Stimulated activated CD4-positive, alpha-beta T cell treated with anti-CD3 and anti-CD28 coated beads, Interleukin-1b, Interleukin-23, amount 100 ng/mL, for 1 hour (primary cell): ENCODE measurements at places on chromosomes 4 and X.

DNA sequence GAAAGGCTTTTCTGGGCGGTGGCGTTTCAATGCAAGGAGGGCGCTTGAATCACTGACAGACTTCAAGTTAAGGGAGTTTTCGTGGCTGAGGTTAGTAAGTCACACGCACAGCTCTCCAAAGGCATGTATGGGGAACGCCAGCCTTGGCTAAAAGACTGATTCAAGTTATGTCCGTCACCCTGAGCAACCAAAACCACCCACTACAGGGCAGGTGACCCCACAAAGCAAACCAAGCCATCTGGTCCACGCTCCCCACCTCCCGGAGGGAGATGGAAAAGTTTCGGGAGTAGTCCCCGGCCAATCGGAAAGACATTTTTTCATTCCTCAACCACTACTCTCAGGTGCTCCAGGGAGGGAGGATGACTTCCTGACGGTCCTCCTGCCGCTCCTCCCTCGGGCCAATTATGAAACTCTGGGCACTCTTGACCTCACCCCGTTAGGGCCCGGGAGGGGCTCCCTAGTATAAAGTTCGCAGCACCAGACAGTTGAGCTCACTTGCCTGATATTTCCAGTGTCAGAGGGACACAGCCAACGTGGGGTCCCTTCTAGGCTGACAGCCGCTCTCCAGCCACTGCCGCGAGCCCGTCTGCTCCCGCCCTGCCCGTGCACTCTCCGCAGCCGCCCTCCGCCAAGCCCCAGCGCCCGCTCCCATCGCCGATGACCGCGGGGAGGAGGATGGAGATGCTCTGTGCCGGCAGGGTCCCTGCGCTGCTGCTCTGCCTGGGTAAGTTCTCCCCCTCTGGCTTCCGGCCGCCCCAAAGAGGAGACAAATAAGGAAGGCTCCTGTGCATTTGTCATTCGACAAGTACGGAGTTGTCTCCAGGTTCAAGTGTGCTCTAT is at the start of gene EREG:
Gene EREG, plus strand, starts transcription at position 494 of the 840 bp plus-strand sequence. Its CDS starts 164 bp downstream, at position 658.
- no peak for DNase-seq

- DNase-seq: no peak
Observed at GRCh38 chr4:2771264-2771663, 15.1 kb upstream of the TNIP2 start.

DNA sequence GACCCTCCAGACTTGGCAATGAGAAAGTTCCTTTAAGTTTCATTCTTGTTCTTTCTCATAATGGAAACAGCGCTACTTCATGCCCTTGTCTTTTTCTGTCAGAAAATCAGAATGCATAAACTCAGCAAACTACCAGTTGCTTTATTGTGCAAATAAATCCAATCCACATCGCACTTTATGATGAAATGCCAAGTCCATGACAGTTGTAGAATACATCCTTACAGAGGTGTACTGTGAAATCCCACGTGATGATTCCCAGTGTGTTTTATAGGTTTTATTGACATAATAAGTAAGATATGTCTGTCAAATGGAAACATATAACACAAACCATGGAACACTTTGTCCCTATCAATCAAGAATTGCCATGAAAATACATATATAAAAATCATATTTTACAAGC is 295.0 kb downstream of the PCDH7 start:
- no peak for DNase-seq

DNA sequence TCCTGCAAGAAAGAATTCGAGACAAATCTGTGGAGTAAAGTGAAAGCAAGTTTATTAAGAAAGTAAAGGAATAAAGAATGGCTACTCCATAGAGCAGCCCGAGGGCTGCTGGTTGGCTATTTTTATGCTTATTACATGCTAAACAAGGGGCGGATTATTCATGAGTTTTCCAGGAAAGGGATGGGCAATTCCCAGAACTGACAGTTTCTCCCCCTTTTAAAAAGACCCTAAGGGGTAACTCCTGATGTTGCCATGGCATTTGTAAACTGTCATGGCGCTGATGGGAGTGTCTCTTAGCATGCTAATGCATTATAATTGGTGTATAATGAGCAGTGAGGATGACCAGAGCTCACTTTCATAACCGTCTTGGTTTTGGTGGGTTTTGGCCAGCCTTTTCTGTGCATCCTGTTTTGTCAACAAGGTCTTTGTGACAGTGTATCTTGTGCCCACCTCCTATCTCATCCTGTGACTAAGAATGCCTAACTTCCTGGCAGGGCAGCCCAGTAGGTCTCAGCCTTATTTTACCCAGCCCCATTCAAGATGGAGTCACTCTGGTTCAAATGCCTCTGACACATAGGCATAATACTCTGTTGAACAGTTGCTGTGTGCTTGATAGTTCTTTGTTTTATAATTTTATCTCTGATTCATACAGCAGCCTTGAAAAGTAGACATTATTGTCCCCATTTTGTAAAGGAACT is 25.8 kb downstream of the GAB1 start:
- no peak for DNase-seq

GRCh38 chr4:142535009-142535408 is 311.1 kb downstream of the INPP4B start:
- no peak for DNase-seq

DNA sequence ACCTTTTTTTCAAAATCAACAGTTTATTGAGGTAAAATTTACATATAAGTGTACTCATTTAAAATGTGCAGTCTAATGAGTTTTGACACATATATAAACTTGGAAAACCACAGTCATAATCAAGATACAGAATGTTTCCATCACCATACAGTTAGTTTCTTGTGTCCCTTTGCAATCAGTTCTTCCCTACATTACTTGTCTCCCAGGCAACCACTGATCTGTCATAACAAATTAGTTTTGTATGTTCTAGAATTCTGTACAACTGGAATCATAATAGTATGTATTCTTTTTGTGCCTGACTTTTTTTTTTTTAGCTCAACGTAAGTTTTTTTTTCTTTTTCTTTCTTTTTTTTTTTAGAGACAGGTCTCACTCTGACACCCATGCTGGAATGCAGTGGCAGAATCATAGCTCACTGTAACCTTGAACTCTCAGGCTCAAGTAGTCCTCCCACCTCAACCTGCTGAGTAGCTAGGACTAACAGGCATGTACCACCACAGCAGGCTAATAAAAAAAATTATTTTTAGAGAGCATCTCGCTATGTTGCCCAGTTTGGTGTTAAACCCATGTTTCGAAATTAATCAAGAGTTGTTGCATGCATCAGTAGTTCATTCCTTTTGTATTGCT is 26.9 kb downstream of the ARFIP1 start:
- no peak for DNase-seq

- no peak for DNase-seq
Observed at GRCh38 chrX:24207826-24208225, 58.3 kb downstream of the ZFX start.

- DNase-seq: no peak
Observed at GRCh38 chrX:107571296-107571998, 56.9 kb upstream of the PRPS1 start.

GRCh38 chr4:147345662-147346061 is 135.2 kb upstream of the EDNRA start:
- DNase-seq: no peak

- DNase-seq: no peak
Observed at GRCh38 chr4:14984448-14984847, 17.8 kb upstream of the CPEB2 start.

GRCh38 chr4:86791126-86791525 is 58.1 kb downstream of the SLC10A6 start:
- no peak for DNase-seq

DNA sequence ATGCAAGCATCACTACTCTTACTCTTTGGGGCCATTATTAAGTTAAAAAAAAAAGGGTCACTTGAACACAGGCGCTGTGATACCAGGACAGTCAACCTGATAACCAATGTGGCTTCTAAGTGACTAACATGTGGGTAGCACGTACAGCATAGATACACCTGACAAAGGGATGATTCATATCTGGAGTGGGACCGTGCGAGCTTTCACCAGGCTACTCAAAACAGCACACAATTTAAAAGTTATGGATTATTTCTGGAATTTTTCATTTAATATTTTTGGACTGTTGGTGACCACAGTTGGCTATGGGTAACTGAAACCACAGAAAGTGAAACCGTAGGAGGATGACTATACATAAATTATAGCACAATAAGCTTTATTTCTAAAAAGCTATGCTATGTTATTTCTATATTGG is 113.8 kb upstream of the STIM2 start:
- DNase-seq: no peak

DNA sequence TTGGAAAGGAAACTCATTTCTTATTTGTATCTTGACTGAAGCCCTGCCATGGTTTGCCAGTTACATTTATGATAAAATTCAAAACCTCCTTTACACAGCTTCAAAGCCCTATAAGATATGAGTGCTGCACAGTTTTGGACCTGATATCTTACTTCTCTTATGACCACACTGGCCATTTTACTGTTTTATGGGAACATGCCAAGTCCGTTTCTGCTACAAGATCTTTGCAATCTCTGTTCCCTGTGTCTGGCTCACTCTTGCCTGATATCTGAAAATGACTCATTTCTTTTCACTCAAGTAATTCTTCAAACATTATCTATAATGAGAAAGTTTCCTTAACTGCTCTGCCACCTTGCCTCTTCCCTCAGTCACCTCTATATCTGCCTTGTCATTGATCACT is 247.3 kb downstream of the SPOCK3 start:
- no peak for DNase-seq

DNA sequence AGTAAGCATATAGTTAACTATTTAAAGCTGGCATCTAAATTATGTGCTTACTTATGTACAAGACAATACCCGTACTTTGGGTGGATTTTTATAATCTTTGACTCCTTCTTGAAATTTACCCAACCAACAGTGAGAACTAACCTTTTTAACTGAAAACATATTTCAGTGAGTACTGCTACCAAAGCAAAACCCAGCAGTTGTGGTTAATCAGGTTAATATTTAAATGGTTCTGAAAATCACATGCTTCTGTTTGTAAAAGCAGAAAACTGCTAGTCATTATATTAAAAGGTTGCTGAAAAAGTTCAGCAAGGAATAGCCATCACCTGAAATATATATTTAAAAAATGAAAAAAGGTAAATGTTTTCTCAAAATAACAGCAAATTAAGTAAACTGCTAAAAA is 20.0 kb downstream of the UBE2D3 start:
- no peak for DNase-seq

- DNase-seq: no peak
Observed at GRCh38 chr4:13821522-13821921, 194.0 kb upstream of the BOD1L1 start.

DNA sequence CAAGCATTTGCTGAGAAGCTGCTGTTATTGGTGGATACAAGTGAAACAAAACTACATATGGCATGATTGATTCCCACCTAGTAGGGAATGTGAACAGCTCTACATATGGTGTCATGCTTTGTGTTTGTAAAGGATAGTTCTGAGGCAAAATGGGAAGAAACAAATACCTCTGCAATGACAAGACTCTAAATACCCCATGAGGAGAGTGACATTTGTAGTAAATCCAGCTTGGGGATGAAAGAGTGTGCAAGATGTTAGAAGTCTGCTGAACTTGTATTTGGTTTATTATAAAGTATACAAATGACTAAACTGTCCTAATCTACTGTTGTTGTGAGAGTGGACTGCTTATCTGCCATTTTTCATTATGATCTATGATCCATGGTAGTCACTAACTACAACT is 120.8 kb upstream of the HS3ST1 start:
- no peak for DNase-seq

- DNase-seq: no peak
Observed at GRCh38 chrX:35726176-35726575, 72.0 kb upstream of the MAGEB16 start.

- no peak for DNase-seq
Observed at GRCh38 chrX:64571011-64571410, 175.8 kb upstream of the MTMR8 start.

DNA sequence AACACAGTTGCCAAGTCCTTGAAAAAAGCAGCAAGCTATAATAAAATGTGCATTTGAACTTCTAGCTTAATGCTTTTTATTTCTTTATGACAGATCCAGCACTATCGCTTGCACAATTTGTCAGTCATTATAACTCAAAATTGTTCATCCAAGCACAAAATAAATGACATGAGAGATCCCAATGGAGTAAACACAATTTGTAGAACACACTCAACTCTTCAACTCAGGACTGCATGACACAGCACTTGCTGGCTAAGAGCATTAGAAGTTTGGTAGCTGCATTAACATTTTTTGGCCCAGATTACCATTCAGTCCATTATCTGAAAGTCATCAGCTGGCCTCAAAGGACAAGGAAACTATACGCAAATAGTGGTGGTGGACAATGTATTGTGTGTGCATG is 530.1 kb downstream of the INPP4B start:
- no peak for DNase-seq

DNA sequence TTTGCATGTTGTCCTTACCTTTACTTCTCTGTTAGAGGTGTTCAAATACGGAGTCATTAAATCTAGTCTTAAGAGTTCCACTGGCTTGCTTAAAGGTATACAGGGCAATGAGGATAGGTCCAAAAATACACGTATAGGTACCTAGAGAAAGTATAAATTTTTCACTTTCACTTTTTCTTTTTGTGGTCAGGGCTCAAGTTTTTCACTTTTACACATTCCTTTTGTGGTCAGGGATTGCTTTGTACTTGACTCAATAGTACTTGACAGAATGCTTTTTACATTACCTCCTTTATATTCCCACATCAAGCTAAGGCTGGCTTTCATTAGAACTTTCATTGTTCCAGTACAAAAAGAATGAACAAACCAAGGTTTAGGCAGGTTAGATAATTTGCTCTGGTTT is 21.7 kb downstream of the TMEM184C start:
- no peak for DNase-seq

GRCh38 chr4:171031338-171031737 is 781.9 kb upstream of the GALNTL6 start:
- no peak for DNase-seq

DNA sequence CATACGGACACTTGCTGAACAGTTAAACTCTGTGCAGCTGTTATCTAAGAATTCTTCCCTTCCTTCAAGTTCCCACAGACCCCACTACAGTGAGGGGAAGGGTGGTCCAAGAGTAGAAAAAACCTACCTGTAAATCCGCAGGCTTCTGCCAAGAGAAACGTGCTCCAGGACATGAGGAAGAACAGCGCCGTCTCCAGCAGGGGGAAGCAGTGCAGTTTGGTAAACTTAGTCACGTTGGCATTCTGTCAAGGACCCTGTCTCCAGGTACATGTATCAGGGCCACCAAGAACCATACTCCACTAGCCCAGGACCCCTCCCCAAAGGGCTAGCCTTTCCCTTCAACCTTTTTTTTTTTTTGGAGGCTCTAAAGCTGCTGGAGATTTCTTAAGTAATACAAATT is 79.9 kb downstream of the CHST7 start:
- no peak for DNase-seq

- no peak for DNase-seq
Observed at GRCh38 chrX:40688929-40689328, 41.6 kb upstream of the CXorf38 start.

DNA sequence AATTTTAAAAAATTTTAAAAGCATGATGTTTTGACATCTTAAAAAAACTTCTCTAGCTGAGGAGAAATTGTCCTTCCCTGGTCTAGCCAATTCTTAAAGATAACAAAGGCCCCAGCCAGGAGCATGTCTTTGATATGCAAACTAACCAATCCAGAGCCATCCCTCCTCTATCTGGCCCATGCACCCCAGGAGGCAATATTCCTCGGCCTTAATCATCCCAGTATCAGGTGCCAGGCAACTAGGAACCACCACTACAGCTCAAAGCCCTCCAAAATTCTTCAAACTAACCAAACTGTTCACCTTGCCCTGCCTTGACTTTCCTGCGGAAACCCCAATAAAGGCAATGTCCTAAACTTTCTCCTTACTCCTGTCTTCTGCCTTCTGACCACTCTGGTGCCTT is 97.8 kb upstream of the USP9X start:
- no peak for DNase-seq
